ENCODE measurements at places on chromosomes 3 and 15.

- DNase-seq, result no peak
These were observed 7.4 kb upstream of the OCA2 start for GRCh38 chr15:28106294-28107110.

DNA sequence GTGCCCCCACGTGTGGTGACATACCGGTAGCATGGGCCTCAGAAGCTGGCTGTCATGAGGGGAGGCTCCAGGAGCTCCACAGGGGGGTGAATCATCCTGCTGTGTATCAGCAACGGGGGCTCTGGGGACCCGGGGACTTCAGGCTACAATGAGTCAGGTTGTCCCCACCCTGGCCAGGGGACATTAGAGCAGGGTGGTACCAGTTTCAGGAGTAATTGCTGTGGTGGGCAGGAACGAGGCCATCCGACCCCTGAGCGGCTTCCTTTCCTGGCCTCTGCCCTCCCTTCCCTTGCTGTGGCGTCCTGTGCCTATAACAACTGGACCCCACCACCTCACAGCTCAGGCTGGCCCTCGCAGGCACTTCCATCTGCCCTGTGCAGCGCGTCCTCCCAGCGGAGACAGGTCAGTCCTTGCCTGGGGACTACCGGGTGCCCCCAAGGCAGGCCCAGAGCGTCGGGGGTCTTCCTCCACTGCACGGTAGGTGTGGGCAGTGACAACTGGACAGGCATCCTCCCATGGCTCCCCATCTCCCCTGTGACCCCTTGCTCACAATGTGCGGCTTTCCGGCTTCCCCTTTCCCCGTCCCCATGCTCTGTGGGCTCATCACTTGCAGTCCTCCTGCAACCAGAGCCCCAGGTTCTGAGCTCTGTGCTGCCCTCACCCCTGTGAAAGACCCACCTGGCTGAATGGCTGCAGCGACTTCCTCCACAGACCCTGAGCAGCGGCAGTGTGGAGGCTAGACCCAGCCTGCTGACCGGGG, 57.0 kb downstream of the KLF15 start:
- no peak for DNase-seq

DNA sequence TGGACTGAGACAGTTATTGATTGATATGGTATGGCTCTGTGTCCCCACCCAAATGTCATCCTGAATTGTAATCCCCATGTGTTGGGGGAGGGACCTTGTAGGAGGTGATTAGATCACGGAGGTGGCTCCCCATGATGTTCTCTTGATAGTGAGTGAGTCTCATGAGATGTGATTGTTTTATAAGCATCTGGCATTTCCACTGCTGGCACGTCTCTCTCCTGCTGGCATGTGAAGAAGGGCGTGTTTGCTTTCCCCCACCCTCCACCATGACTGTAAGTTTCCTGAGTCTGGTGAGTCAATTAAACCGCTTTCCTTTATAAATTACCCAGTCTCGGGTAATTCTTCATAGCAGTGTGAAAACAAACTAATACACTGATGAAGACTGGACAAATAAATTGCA, 105.6 kb upstream of the MELTF start:
- DNase-seq, result no peak

GRCh38 chr3:121943431-121943830, 49.2 kb downstream of the SLC15A2 start:
- DNase-seq, result no peak

- DNase-seq, result no peak
These were observed 28.4 kb upstream of the CCNL1 start for GRCh38 chr3:157188391-157188790.

All from naive thymus-derived CD8-positive, alpha-beta T cell (primary cell).